CD4-positive, alpha-beta T cell treated with Interleukin-4 for 1 hour (primary cell): ENCODE measurements at places on chromosomes 16 and 17.
A peak's percentile ranks its signal among the peaks of the same experiment; 100 is the strongest.

GRCh38 chr16:35425270-35425669, 1965.9 kb downstream of the TP53TG3F start:
- no peak for DNase-seq

DNA sequence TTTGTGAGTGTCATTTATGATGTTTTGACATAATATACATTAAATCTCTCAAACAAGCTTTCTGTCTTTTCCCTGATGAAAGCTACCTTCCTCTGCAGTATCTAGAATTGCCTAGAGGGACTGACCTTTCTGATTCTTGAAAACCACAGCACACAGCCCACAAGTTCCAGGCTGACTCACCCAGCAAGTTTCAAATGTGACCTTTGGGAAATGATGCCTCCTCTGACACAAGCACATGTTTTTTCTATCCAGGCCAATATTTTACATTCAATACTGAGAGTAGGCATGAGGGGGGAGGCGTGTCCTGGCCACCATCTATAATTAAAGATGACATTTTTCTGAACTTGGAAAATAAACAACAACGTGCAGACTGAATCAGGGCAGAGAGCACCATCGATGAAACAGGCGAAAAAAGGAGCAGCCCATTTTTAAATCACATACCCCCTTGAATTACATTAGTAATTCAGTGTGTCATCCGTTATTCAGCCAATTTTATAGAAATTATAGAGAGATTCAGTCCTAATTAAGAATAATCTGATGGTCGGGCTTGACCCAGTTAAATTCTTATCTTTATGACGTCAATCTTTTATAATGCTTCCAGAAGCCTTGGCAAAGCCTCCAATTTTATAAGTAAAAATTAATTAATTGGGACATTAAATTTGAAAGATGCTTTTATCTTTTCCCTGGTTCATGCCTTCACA, 292.6 kb upstream of the CDH11 start:
- DNase-seq: no peak

DNA sequence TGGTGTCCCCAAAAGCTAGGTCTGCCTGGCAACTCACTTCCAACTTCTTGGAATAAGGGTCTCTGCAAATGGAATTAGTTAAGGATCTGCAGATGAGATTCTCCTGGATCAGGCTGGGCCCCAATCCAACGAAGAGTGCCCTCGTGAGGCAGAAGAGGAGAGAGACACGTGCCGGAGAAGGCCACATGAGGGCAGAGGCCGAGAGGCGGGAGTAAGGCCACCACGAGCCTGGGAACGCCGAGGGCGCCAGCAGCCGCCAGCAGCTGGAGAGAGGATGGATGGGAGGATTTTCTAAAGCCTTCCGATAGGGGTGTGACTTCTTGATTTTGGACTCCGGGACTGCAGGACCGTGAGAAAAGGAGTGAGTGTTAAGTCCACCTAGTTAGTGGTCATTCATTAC, 76.3 kb downstream of the JPH3 start:
- DNase-seq: no peak

- no peak for DNase-seq
These were observed 25.5 kb upstream of the SDK2 start for GRCh38 chr17:73669771-73670170.

GRCh38 chr17:68200689-68201417, 47.0 kb upstream of the AMZ2 start:
- peak; percentile 76 for DNase-seq

DNA sequence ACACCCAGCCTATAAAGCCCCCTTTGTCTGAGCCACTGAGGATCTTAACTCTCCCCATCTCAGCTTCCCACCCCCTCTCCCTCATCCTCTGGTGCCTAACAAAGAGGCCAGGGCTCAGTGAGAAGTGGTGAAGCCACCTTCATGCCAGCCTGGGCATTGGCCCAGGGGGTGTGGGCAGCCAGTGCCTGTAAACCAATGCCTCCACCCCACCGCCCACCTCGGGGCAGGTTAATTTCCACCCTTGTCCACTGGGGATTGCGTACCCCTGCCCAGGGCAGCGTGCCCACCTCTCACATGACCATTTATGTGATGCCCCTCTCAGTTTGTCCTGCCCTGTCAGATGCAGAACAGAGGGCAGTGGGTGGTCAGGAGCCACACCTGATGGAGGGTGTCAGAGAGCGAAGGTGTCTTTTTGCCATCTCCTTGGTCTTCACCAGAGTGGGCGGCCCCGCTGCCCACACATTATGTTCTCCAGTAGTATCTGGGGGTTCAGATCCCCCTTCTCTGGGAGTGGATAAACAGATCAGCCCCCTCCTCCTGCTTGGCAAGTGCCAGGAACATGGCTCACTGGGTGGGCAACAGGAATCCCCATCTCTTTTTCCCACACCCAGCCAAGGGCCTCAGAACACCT, 10.1 kb upstream of the ARHGAP23 start:
- DNase-seq: no peak

DNA sequence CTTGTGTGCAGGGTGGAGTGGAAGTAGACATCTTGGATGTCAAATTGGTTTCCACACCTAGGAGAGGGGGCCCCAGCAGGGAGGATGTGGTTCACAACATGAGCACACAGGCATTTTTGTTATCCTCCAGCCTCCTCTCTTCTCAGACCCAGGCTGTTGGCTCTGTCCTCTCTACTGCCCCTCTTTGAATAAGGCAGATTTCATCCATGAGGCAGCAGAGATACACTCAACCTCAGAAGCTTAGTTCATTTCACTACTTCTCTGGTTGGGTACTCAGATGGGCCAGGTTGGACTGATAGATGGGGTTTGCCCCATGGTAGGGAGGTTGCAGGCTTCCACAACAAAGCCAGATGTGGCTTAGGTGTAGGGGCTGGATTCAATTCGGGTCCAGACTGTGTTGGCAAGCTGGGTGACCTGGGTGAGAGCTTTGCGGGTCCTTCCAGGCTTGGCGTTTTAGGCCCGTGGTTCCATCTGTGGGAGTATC, 22.2 kb upstream of the NFATC3 start:
- peak; percentile 34 for DNase-seq

DNA sequence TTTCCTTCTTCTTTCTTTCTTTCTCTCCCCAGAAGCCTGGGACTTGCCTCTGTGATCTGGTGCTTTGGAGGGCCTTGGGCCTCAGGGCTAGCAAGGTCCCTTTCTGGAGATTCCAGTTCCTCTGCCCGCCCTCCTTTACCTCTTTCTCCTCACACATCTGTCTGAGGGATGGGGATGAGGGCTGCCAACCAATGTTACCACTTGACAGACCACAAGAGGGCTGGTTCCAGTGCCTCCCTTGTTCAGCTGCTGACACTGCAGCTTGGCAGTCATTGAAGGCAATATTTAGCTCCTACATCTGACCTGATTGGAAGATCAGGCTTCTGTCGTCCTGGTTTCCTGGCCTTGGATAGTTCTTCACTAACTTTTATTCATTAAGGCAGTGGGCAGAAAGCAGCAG, 3.6 kb upstream of the ZNF652 start:
- DNase-seq: peak; percentile 27

DNA sequence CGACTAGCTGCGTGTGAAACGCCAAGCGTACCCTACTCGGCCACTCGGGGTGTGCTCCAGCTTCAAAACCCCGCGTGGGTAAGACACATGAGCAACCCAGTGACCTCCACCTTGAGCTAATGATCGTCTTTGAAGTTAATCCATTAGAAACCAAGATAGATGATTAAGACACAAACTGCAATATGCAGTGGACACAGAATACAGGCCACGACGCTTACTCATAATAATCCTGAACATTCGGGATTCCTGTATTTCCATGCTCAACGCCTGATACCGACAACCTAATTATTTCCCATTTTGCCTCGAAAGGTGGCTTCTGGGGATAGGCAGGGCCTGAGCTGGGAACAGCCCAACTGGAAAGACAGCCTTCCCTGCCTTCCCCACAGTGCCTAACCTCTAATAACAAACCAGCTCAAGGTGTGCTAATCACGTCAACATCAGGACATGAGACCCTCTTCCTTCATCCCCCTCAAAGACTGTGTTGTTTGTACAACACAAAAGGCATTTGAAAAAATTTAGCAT, 504 bp upstream of the COPRS start:
- no peak for DNase-seq

- no peak for DNase-seq
These were observed 145.7 kb upstream of the IRX3 start for GRCh38 chr16:54431997-54432896.

DNA sequence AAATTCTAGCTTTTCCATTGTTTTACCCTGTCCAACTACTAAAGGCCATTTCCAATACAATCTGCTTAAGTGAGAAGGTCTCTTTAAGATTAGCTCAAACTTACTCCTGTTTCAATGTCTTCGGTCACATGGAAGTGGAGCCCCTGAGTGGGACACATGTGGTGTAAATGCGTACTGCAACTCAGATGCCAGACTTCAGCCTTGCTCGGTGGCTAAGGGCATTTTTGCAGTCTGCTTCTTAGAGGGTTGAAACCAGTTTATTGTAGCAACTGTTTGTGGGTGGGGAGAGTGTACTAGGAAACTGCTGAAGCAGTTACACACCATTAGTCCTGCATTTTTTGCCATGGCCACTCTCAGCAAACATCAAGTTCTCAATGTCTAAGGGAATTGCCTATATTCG, 140.6 kb downstream of the PARN start:
- DNase-seq: no peak

- DNase-seq: no peak
These were observed 6.4 kb downstream of the NME3 start for GRCh38 chr16:1764971-1765370.

DNA sequence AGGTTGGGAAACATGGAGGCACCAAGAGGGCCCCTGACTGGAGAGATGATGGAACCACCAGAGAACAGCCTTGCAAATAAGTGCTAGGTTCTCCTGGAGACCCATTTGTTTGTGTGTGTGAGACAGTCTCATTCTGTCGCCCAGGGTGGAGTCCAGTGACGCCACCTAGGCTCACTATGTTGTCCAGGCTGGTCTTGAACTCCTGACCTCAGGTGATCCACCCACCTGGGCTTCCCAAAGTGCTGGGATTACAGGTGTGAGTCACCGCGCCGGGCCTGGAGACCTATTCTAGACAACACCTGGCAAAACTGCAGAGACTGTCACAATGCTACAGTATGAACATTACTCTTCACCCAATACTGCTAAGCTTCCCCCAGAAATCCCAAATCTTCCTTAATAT, 1.5 kb downstream of the NPLOC4 start:
- DNase-seq: no peak

GRCh38 chr17:77721846-77722160, 236.7 kb upstream of the TNRC6C start:
- no peak for DNase-seq

DNA sequence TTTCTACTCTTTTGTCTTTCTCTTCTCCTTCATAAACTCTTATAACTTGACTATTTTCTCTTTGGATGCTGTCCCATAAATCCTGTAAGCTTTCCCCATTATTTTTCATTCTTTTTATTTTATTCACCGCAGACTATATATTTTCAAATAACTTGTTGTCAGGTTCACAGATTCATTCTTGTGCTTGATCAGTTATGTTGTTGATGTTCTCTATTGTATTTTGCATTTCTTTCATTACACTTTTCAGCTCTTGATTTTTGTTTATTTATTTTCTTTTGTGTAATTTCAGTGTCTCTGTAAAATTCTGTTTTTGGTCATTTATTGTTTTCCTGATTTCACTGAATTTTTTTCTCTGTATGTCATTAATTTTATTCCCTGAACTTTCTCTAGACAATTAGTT, 49.2 kb downstream of the EFCAB13 start:
- no peak for DNase-seq

- no peak for DNase-seq
These were observed 5.7 kb downstream of the HS3ST3B1 start for GRCh38 chr17:14306596-14306995.

DNA sequence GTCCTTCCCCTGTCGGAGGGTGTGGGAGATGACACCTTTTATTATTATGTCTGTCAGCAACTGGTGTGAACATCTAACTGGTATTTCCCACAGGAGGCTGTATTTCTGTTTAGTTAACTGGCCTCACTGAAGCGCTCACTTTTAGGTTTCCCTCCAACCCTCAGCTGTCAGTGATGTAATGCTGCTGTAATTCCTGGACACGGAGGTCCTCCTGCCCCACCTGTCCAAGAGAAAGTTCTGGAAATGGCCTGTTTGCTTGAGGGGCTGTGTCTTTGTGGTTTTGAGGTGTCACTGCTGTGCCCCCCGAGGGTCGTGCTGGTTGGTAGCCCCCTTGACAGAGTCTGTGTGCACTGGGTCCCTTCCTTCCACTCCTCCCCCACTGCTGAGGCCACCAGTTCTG, 11.5 kb downstream of the KCNJ12 start:
- DNase-seq: no peak

GRCh38 chr16:35931722-35932121, 2472.3 kb downstream of the TP53TG3F start:
- no peak for DNase-seq

DNA sequence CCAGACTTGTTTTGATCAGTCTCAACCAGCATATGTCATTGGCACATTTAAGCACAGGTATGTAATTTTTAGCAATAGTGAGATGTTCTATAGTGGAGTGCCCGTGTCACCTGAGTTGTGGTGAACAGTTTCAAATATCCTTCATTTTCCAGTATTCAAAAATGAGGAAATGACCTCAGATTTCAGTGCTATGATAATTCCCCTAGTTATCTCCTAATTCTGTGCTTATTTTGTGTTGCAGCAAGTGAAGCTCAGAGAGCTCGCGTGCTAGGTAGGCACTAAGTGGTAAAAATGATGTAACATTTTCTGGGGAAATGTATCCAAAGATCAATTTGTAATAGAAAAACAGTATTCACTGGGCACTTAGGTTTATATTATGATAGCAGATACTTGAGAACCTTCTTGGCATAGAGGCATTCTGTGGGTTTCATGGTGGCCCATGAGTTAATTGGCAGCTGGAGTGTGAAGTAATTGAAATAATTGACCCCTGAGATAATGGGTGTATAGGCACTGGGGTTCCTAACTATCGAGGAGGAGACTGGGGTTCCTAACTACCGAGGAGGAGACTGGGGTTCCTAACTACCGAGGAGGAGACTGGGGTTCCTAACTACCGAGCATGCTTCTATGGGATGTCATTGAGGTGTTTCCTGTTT, 159.1 kb downstream of the PRKCA start:
- no peak for DNase-seq

- DNase-seq: no peak
These were observed 47.2 kb downstream of the ANKRD11 start for GRCh38 chr16:89442990-89443726.

DNA sequence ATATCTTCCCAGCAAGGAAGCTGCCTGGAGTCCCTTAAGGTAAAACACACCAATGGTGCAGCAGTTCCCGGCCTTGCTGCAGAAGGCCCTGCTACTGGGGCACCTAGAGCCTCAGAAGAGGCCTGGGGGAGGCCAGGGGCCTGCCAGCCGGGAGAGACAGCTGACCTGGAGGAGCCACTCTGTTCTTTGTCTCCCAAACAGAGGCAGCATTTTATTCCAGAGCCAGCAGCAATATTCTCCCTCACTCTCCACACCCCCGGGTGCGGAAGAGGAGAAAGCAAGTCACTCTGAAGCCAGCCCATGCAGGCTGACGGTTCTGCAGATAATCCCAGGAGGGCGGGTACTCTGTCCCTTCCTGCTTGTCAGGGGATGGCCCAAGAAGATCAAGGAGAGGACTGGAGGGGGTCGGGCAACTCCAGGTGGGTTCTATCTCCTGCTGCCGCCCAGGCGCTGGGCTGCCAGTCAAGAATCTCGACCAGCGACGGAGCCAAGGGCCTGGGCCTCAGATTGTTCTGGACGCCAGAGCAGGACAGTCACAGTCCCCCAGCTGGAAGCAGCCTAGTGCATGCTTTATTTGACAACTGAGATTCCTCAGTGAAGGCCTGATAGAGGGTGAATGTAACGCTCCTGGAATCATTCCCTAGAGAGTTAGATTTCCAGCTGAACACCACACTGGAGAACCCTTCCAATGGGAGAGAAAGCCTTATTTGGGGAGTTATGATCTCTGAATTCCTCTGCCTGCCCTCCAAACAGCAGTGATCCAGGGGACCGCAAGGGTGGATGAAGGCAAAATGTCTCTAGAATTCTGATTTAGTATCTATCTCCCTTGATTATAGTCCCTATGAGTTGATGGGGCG, 1.1 kb upstream of the KIFC3 start:
- DNase-seq: no peak
